Mesendoderm (in vitro differentiated cells): ENCODE measurements at places on chromosomes 5 and 9.

DNA sequence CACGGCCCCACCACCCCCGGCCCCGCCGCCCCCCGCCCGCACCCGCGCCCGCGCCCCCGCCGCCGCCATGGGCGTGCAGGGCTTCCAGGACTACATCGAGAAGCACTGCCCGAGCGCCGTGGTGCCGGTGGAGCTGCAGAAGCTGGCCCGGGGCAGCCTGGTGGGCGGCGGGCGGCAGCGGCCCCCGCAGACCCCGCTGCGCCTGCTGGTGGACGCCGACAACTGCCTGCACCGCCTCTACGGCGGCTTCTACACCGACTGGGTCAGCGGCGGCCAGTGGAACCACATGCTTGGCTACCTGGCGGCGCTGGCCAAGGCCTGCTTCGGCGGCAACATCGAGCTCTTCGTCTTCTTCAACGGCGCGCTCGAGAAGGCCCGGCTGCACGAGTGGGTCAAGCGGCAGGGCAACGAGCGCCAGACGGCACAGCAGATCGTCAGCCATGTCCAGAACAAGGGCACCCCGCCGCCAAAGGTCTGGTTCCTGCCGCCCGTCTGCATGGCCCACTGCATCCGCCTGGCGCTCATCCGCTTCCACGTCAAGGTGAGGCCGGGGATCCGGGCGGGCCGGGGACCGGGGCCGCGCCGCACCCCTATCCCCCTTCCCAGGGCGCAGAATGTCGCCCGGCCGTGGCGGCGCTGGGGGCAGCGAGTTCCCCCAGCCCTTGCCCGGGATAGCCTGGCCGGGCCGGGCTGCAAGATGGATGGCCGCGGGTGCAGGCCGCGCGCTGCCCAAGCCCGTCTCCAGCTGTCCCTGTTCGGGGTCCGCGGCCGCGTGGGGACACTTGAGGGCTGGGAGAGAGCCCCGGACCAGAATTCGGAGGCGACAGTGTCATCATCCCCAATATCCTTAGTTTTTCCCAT lies 594 bp downstream of the FAM120A start:
- peak; percentile 65 for DNase-seq

DNA sequence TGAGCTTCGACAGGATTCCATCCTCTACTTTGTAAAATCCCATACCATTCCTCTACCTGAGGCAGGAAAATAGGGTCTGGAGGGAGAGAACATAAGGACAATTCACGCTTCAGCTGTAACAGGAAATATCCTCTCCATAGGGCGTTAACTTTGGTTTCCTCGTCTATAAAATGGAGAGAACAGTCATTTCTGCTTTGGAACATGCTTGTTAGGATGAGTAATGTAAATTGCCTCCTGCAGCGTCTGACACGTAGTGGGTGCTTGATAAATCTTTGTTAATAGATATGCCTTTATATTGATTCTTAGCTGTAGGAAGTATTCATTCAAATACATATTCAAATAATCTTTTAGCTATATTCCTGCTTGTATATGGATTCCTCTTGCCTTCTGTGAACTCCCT lies 711 bp upstream of the SUB1 start:
- DNase-seq, result peak; percentile 37

DNA sequence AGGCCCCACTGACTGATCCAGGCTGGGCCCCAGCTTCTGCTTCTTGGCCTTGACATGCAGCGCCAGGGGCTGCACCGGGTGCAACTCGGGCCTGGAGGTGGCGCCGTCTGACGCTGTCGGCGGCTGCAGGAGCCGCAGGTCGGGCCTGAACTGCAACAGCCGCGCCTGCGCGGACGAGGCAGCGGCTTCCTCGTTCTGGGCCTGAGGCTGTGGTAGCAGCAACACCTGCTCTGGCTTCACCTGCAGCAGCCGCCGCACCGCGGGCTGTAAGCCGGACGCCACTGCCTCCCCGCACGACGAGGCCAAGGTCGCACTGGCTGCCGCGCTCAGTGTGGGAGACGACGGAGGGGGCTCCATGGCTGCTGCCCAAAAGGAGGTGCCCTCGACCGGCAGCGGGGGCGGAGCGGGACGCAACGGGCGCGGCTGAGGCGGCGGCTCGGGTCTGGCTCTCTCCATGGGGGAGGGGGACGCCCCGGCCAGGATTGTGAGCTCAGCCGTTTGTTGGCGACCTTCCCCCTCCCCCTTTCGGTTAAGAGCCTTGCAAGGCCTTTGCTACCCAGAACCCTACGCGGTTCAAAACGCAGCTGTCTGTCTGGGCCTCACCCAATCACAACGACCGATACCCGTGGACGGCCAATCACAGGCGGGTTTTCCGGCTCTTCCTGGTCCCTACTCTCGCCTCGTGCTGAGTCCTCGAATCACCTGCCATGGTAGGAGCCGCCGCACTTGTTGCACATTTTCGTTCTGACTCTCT lies 438 bp downstream of the SOX30 start:
- DNase-seq, result peak; percentile 89

GRCh38 chr5:71740015-71740753 lies 21.1 kb downstream of the CARTPT start:
- no peak for DNase-seq

DNA sequence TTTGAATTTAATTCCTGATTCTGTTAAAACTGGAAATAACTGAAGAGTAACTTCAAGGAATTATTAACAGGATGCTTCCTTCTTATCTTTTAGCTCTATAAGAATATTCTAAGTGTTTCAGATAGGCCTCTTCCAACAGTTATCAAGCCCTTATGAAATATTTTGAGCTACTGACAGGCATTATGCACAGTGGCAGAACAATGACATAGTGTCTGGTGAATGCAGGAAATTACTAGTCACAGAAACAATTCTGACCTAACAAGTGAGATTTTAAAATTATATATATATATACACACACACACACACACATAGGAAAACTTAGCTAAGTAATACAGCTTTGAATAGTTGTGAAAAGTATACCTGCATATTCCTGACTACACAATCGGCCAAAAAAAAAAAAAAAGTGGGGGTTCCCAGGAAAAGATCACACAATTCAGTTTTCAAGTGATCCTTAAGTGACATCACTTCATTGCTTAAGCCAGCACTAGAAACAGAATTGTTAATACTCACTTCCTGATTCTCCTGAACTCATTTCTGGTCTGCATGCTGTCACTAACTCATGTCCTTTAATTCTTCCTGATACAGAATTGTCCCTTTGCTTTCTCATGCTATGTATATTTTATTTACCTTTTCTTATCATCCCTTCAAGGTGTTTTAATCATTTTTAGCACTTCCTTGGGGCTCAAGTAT lies 77.3 kb downstream of the SLC25A46 start:
- DNase-seq, result no peak

DNA sequence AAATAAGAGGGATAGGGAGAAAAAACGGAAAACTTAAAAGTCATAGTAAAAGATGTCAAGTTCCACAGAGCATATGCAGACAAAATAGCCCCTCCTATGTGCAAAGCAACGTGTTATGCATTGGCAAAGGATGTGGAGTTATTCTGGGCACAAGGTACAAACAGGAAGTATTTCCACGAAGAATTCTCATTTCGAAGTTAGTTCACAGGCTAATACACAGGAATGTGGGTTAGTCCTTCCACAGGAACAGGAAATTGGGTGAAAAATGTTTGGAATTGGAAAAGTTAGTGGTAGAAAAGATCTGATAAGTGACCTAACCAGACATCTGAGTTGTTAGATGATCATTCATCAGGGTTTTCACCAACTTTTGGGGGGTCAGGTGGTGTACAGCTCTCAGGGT lies 326.6 kb downstream of the EBF1 start:
- peak; percentile 4 for DNase-seq

- DNase-seq, result no peak
Observed at GRCh38 chr5:15007646-15008045, 136.1 kb upstream of the ANKH start.
